Activated CD8-positive, alpha-beta memory T cell treated with anti-CD3 and anti-CD28 coated beads for 1 hour (primary cell): ENCODE measurements at places on chromosomes 4 and X.

DNA sequence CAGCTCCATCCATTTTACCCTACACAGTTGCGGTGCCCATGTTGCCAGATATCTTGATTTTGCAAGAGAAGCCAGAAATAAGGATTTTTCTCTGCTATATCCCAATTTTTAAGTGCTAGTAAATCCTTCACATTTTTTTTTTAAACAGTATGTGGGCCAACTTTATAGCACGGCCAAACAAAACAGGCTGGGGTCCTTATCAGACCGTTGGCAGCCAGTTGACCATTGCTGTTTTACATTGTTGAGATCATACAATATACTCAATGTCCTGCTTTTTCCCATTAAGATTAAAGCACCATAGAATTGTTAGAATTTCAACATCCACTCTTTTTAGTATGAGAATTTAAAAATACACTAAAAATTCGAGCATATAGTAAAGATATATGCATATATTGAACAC lies 150.9 kb downstream of the SPCS3 start:
- DNase-seq, result no peak

DNA sequence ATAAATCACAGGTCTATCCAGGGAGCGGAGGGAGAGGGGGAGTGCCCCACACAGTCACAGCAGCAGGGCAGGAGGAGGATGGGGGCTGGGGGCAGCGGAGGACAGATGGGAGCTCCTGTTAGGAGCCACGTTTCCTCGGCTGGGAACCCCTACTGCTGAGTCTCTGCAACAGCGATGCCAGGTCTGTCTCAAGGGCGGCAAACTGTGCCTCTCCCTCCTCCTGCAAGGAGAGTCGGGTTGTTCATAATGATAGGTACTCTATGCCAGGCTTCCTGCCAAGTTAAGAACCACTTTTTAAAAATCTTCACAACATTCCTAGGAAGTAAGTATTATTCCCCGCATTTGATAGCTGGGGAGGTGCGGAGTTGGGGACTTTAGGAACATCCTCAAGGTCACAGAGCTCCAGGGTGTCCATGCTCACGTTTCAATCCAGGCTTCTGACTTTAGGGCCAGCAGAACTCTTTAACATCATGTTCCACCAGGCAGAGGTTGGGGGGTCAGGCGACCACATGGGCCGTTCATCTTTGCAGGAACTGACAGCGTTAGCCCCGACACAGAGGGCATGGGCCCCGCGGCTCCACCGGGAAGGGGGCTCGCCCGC lies 98.3 kb upstream of the MAML3 start:
- no peak for DNase-seq

DNA sequence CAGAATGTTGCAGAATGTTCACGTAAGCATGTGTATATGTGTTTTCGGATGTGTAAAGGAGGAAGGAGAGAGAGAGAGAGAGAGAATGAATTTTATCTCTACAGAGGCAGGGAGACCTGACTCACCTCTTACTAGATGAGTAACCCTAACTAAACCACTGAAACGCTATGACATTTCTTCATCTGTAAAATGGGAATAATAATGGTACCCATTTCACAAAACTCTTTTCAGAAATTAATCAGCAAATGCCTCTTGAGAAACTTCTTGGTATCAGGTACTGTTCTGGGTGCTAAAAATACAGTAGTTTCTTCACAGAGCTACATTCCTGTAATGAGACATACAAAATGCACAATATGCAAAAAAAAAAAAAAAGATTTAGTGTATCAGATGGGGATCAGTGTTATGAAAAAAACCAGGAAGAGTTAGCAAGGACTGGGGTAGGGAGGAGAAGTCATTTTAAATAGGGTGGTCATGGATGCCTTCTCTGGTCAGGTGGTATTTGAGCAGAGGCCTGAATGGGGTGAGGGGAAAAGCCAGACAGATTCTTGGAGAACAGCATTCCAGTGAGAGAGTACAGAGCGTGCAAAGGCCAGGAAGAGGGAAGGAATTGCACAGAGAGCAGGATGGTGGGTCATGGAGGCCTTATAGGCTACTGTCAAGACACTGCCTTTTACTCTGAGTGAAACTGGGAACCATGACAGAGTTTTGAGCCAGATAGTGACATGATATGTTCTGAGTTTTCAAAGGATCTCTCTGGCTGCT lies 84.9 kb upstream of the SPANXB1 start:
- DNase-seq, result no peak

GRCh38 chrX:30220661-30221060 lies 5.3 kb downstream of the MAGEB2 start:
- DNase-seq, result no peak

- no peak for DNase-seq
Measured at GRCh38 chr4:9999956-10000561, 21.2 kb downstream of the SLC2A9 start.

GRCh38 chr4:3013839-3014350 lies 50.5 kb downstream of the GRK4 start:
- DNase-seq, result no peak

- DNase-seq, result no peak
Measured at GRCh38 chrX:96407072-96407471, 277.6 kb upstream of the DIAPH2 start.

GRCh38 chr4:132114885-132115284 lies 1034.2 kb upstream of the PCDH10 start:
- no peak for DNase-seq

GRCh38 chrX:135060697-135061096 lies 8.8 kb upstream of the RTL8A start:
- DNase-seq, result no peak

DNA sequence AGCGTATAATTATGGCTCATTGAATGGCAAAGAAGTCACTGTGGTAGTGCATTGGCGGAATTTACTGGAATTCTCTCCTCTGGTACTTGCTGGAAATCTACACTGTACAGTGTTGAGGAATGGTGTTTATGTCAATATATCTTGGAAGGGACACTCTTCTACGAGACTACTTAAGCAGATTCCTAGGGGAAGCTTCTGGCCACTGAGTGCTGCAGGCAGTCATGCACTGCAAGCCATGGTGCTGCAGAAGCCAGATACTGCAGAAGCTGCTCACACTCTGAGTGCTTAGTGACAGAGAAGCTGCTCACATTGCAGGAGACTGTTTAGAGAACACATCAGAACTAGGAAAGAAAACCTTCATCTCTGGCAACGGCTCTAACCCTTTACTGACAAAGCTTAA lies 725.0 kb downstream of the CCSER1 start:
- no peak for DNase-seq

DNA sequence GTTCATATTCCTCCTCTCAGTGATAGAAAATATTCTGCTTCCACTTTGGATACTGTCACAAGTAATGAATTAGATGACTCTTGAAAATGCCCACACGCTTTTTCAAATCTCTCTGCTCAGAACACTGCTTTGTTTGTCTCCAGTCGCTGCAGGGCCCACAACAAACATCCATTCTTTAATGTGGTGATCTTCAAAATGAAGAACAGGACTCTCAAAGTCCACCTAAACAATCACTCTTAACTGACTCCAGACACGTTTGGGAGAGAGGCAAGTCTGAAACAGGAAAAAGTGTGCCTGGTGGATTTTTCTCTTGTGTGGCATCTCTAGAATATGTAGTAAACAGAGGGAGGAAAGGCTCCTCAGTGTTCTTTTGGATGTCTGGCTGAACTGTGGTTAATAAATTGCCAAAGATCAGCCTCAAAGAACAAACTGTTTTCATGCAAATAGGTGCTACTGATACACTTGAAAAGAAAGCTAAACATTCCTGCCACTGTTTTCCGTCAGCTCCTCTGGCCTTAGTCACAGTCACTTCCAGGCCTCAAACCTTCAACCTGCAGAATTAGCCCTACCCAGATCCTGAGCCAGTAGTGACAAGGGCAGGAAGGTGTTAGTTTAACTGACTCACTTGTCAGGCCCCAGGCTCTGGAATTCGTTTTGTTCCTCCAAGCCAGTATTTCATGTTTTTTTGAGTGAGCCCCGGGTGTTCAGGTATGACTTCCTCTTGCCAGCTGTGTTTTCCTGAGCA lies 259.6 kb upstream of the GPC4 start:
- DNase-seq, result no peak

DNA sequence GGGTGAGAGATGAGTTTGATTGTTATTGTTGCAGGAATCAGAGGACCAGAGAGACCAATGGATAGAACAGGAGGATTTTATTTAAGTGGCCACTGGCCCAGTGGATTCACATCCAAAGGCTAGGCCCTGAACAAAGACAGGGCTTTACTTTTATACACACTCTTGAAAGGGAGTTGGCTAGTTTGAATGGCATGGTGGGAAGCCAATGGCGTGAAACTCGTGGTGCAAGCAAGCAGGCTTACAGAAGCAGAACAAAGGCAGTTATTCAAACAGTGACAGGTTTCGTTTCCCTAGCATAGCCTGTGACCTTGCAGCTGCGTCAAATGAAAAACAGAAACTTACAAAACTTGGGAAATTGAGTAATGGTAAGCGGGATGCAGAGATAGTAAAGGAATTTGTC lies 110.2 kb upstream of the PRDX4 start:
- no peak for DNase-seq

GRCh38 chrX:100850317-100850716 lies 23.8 kb downstream of the NOX1 start:
- no peak for DNase-seq

DNA sequence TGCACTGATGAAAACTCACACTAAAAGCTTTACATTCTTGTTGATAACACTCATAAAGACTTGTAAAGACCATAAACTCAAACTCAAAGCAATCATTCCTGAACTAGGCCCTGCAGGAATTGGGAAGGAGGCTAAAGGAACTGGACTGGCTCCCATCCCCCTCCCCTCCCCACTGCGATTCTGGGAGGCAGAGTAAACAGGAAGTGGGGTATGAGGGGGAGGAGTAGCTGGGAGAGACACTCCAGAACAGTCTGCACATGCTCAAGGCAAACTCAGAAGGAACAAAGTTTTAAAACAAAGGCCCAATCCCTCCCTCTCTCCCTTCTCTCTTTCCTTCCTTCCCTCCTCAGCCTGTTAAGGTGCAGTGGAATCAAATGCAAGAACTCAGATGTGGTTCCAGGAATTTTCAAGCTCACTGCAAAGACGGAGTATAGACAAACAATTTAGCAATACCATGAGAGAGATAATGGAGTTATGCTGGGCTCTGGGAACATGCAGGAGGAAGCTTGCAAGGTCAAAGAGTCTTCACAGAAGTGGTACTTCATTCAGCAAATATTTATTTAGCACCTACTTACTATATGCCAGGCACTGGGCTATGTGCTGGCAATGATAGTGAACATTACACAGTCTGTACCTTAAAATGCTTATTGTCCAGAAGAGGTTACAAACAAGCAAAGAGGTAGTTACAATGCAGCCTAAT lies 15.9 kb downstream of the MID1IP1 start:
- DNase-seq, result no peak

DNA sequence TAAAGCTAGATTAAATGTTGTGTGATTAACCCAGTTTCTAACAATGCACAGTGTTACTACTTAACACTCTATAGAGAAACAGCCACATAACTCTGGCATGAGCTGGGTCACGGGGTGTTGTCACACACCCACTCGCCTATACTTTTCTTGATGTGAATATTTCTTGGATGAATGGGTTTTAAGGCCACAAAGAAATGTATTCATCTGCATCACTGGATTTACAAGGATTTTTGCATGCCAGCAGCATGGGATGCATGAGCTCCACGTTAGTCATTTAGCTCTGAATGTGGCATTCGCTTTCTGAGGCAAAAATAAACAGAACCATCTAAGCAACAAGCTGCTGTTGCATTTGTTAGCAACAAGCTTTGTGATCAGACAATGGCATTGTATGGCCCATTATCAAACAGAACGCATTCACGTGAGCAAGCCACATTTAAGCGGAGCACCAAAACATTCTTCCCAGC lies 89.7 kb downstream of the LRP2BP start:
- DNase-seq, result no peak

- no peak for DNase-seq
Measured at GRCh38 chr4:31104043-31104442, 383.9 kb downstream of the PCDH7 start.

- no peak for DNase-seq
Measured at GRCh38 chr4:121479808-121480207, 99.0 kb upstream of the QRFPR start.

DNA sequence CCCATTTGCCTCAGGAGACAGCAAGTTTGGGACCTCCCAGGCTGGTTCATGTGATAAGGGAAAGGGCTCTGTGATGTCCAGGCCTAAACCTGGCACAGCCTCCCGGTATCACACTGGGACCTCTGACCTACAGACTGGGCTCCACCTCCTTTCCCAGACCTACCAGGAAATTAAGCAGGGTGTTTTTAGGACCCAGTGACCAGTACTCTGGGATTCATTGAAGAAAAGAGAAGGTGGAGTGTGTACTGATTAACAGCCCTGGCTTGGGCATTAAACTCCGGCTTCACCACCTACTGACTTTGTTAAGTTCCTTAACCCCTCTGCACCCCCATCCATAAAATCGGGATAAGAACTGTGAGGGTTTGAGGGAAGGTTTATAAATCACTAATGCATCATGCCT lies 28.6 kb downstream of the ASB9 start:
- DNase-seq, result no peak

- DNase-seq, result no peak
Measured at GRCh38 chrX:2224161-2224560, 276.6 kb downstream of the DHRSX start.

DNA sequence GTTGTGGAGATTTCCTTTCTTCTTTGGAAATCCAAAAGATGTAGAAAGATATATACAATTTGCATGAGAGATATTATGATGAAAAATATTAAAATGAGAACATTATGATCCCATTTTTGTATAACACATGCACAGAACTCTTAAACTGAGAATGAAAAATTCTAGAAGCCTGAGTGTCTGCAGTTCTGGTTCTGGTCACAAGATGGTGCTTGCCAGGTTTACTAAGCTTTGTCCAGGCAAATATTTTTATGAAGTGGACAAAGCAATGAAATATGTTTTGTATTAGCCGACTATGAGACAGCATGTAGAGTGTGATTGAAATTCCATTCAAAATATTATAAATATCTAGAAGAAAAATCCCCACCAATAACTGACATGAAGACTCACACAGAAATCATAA lies 2.2 kb downstream of the PWWP3B start:
- DNase-seq, result no peak

DNA sequence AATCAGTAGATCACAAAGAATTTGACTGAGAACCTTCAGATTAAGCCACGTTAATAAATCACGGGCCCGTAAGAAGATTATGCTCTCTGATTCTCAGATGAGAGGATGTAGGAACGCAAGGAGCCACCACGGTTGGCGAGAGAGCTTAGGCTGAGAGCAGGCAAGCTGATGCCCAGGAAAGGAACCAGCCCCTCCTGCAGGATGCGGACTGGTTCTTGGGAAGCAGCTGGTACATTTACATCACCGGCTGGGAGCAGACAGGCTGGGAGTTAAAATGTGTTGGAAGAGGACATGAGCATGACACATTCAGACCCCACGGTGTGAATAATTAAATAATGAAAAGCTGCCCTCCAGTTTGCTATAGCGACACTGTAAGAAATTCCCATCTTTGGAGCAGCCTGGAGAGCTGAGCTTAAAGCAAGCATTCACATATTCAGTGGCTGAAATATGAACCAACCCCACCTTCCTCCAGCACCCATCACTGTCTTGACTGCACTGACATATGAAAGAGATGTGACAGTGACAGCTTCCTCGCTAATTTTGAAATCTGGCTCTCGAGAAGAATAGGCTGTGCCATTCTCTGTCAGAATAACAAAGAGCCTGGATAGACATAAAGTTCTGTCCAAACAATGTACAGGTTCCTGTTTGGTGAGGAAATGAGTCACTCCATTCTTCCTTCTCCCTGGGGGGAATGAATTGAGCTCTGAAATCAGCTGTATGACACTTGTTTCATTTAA lies 33.1 kb downstream of the LNX1 start:
- no peak for DNase-seq
